ENCODE measurements at places on chromosomes 7 and 10.

DNA sequence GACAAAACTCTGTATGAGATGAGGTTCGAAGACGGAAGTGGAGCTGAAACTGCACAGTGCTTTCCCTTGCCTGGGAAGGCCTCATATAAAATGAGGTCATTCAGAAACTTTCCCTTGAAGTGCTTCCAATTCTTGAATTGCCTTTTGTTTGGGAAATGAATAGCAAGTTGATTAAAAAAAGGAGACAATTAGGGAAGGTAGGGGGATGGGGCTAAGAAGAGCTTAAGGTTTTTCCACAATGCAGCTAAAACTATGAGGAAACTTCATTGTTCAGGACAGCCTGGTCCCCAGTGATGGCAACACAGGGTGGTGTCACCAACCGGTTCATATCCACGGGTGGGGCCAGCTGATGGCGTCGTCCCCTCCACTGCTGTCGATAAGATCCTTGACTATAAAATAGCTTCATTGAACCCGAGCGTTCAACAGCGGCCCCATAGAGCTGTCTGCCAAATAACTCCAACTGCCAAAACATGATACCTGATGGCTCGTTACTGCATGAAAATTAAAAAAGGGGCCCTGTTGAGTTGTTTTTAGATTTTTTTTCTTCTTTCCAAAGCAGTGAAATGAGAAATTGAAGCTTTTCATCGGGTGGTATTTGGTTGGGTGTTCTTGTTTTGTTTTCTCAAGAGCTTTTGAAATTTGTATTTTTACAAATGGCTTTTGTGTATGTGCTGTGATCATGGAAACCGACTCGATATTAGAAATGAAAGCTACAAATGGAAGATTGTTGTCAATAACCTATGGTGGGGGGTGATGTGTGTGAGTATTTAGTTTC is 2.8 kb upstream of the CELF2 start:
- no peak for DNase-seq

DNA sequence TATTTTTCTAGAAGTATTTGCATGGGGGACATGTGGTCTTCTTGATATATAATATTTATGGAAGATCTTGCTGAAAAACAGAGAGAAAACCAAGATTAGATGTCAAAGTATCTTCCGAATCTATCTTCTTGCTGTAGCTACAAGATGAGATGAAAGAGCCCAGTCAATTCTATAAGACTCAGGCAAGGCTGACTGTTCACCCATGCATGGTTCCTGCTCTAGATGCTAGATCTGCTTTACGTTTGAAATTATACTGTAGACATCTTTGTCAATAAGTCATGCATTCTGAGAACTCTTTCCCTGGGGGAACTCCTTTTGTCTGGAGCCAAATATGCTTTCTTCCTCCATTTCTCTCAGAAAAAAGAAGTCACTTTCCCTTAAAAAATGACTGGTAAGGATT is 1292.0 kb downstream of the XPNPEP1 start:
- DNase-seq, result no peak

GRCh38 chr10:10223131-10223530 is 794.5 kb upstream of the CELF2 start:
- DNase-seq, result no peak

GRCh38 chr7:80444811-80445210 is 67.1 kb downstream of the GNAT3 start:
- DNase-seq, result no peak

- no peak for DNase-seq
Measured at GRCh38 chr7:2114052-2114451, 118.7 kb downstream of the MAD1L1 start.
